ENCODE measurements at places on chromosomes 16 and 17. TPM values are rescaled to one million over a fixed set of nuclear protein-coding genes. Genes with fewer than 3 reads are reported as not detected.
A peak's percentile ranks its signal among the peaks of the same experiment; 100 is the strongest.

GRCh38 chr17:44628243-44629188, 27.8 kb upstream of the MEIOC start:
- DNase-seq: no peak

GRCh38 chr17:63497708-63498483, 21.0 kb downstream of the ACE start:
- no peak for DNase-seq

GRCh38 chr16:66728117-66728787, 23.2 kb downstream of the DYNC1LI2 start:
- DNase-seq: peak; percentile 84

GRCh38 chr17:67834634-67835033, 9.3 kb downstream of the BPTF start:
- no peak for DNase-seq

- peak; percentile 45 for DNase-seq
Observed at GRCh38 chr17:8019665-8020650, 17.5 kb downstream of the GUCY2D start.

- no peak for DNase-seq
Observed at GRCh38 chr16:80210787-80211186, 330.0 kb upstream of the DYNLRB2 start.

- no peak for DNase-seq
Observed at GRCh38 chr17:31449746-31450145, 58.3 kb downstream of the RAB11FIP4 start.

GRCh38 chr16:31202414-31203375, at the start of gene PYCARD:
Gene PYCARD (minus strand): TSS chr16:31202760. CDS start chr16:31202690, 70 bp downstream.
- no peak for DNase-seq

DNA sequence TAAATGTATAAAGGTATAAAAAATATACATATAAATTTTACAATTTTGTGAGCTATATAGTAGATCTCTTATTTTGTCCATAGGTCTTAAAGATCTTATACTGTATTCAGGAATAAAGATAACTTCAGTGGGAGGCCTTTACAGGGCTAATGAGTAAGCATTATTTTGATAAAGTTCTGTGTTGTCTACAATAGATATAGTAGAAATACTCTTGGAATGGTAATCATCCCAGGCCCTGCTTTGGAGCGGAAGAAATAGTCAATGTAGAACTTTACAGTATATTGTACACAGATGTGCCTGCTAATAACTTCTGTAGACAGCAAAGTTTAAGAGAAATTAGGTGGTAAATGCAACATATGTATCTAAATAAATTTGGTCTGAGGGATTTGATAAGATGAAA, 42.6 kb downstream of the TENT4B start:
- no peak for DNase-seq

DNA sequence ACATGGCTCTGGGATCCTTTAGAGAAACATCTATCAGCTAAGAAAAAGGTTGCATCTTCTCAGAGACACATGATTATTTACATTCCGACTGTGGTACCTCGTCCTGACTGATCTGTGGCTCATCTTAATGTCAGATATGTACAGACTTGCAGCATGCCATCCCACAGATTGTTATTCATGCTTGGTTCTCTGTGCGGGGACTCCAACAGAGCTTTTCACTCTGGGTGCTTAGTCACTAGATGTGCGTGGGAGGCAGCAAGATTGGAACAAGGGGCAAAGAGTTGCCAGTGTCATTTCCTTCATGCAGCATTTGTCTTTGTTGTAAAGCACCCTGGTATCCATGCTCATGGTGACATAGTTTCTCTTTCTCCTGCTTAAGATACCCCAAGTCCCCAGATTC, 179.1 kb upstream of the CACNG5 start:
- peak; percentile 49 for DNase-seq

- DNase-seq: peak; percentile 14
Observed at GRCh38 chr16:57937861-57938260, 33.1 kb downstream of the CNGB1 start.

DNA sequence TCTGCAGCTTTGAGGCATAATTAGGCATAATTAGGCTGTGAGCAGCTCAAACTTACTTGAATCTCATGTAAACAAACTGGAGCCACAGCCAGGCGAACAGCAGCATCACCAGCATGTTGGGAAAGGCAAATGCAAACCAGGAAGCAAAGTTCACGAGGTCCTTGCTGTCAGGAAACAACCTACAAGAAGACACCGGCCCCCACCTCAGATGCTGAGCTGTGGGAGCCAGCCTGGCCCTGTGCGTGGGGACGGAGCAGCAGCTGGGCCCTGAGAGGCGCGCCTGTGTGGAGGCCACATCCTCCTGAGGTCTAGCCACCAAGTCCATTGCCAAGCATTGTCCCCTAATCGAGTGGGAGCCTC, 12.2 kb downstream of the SLC13A5 start:
- DNase-seq: no peak

The ANKRD40CL gene
- total RNA-seq: not detected

The STX8 gene
- total RNA-seq: 59.3 TPM

The CAVIN1 gene
- 721 TPM for total RNA-seq

The TNK1 gene
- not detected for total RNA-seq

The SLC5A11 gene
- not detected for total RNA-seq
